ENCODE measurements at places on chromosomes 6 and 20.

DNA sequence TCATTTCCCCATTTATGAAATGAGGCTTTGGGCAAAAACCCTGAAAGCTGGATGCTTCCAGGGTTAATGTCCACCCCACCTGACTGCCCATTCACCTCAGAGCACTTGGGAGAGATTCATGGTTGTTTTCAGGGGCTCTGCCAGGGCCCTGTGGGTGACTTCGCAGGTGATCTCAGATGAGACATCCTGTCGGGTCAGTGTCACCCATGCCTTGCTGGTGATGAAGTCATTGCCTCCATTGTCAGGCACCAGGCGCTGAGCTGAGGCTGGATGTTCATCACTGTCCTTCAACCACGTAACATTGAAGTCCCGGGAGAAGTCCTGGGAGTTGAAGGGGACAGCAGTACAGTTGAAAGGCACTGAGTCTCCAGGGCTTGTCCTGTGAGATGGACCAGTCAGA, 115.6 kb upstream of the SIRPA start:
- no peak for DNase-seq

DNA sequence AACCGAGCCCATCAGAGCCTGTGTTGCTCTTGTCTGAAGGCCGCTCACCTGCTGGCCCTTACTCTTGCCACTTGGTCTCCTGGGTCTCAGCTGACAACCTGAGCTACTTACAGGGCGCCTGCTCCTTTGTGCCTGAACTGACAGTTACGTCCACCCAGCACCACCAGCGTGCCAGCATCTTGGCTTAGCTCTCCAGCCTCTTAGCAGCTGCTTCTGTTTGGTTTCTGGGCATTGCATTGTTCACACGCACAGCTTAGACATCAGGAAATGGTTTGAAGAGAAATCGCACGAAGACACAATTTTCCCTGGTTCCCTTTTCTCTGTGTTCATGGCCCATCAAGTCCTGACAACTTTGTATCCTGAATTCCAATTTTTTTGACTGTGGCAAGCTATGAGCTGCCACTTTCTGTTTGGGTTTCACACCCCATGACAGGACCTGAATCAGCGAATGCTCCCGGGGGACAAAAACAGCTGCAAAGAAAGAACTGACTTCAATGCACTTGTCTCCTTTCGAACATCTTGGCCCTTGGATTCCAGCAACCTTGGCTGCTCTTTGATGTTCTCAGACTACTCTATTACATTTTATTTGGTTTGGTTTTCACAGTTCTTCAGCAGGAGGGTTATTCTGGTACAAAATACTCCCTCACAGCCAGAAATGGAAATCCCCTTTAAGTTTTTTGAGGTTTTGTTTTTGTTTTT, 45.2 kb upstream of the LY86 start:
- DNase-seq: no peak

DNA sequence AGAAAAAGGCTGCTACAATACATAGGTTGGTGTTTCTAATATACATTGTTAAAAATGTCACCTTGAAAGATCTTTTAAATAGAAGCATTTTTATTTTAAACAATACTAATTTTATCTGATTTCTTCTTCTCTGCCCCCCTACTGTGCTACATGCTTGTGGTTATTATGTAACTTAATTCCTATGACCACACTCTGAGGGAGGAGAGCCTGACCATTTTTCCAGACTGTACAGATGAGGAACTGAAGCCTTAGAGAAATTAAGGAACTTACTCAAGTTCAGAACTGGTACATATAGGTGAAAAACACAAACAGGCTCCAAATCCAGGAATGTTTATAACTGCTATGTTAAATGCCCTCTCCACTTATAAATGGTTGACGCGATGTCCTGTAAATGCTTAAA, 43.4 kb upstream of the ARHGAP18 start:
- DNase-seq: no peak

DNA sequence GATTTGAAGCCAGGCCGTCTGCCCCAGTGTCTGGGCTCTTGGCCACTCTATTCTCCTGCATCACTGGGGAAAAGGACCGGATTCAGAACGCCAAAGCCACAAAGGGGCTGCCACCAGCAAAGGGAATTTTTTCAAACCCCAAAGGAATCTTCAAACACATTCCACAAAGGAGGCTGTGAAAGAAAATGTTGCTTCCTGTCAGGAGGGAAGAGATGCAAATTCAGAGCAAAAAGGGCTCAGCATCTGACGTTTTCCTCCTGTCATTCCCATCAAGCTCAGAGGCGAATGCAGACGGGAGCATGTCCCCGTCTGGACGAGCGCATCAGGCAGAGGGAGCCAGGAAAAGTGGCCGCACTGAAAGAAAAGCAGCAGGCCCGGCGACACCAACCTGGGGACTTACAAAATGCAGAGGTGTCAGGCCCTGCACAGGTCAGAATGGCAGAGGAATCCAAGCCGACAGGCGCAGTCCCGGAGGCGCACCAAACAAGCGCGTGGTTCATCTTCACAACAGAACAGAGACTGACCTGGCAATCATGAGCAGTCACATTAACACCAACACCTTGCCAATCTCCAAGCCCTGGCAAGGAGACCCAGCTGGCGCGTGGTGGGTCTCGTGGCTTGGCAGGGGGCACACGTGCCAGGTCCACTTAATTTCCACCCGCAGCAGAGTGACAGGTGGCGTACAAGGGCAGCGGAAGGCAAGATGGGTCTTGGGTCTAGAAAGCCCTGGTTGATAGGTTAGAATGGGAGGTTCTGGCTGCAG, 62.8 kb downstream of the GRM4 start:
- DNase-seq: no peak

DNA sequence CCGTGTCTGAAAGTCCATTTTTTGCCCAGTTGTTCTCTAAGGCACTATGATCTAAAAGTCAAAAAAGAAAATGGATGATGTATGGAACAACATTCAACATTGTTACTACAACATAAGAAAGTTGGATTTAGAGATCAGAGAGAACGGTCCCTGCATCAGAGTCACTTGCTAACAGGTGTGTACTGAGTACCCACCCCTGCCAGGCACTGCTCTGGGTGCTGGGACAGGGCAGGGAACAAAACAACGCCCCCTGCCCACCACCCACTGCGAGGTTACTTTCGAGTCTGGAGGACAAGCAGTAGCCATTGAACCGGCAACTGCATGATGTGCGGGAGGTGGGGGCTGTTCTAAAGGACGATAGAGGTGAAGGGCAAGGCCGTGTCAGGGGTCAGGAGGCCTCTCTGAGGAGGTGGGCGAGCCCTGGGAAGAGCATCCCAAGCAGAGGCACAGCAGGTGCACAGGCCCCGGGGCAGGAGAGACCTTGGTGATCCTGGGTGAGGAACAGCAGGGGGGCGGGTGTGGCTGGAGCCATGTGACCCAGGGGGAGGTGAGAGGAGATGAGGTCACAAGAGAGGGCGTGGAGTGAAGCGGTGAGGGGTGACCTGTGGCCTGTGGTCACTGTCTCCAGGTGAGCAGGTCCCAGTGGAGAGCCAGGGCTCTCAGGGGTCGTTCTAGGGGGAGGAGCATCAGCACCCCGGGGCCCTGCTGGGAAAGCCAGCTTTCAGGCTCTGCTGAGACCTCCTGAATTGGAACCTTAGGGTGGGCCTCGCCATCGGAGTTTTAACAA, 197.5 kb upstream of the SULF2 start:
- DNase-seq: no peak

GRCh38 chr6:157602521-157603295, 220.3 kb upstream of the SNX9 start:
- no peak for DNase-seq

- no peak for DNase-seq
Observed at GRCh38 chr6:87617405-87617804, 27.5 kb downstream of the ORC3 start.

GRCh38 chr20:37733416-37733815, 39.6 kb downstream of the CTNNBL1 start:
- no peak for DNase-seq

DNA sequence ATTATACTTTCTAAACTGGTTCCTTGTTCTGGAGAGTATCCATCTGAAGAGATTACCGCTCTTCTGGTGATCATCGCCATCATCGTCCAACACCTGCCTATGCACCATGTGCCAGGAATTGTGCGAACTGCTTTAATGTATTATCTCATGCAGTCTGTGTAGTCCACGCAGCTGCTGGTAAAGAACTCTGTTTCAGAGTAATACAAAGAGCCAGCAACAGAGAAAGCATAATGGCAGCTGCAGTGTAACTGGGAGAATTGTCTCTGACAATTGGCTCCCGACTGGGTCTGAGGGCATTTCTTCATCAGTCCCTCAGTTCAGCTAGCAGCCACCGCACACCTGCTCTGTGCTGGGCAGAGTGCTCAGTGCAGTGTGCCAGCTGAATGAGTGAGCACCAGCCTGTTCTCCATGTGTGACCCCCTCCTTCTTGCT, 383.4 kb downstream of the GRIK2 start:
- no peak for DNase-seq

DNA sequence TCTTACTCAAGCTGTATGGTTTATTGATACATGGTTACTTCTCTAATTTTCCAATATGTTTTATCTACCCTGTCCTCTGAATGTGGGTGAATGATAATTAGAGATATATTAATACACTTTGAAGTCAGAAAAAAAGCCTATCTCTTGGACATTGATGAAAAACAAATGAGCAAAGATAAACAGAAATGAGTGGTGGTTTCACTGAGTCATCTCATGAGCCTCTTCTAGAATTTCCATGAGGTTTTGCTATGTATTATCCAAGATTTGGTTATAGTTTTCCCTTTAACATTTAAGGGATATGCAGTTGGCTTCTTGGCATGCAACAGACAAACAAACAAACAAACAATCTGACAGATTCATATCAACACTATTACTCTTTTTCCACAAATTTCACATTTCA, 586.8 kb downstream of the RFPL4B start:
- DNase-seq: no peak

GRCh38 chr6:40308533-40309306, 278.4 kb downstream of the LRFN2 start:
- DNase-seq: peak; percentile 1

Data from fibroblast of the conjunctiva (primary cell).